Right renal cortex interstitium (tissue), 3 donors: ENCODE measurements at places on chromosomes 2 and 18.

GRCh38 chr2:29475499-29475898 is 360.3 kb downstream of the CLIP4 start:
- DNase-seq: no peak

DNA sequence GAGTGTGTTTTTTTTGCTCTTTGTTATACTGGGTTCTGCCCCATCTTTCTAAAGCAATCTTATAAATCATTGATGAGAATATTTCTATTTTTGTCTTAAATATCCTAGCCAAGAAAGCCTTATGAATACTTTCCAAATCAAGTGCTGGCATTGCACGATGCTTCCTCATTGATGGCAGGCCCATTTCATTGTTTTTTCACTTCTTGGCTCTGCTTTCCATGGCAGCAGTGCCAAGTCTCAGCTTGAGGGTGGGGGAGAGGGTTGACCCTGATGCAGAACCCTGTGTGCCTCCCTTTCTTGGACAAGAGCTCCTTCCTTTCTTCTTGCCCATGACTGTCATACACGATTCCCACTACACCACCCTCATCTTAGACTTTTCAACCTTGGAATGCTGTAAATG is 16.7 kb upstream of the CELF4 start:
- no peak for DNase-seq

DNA sequence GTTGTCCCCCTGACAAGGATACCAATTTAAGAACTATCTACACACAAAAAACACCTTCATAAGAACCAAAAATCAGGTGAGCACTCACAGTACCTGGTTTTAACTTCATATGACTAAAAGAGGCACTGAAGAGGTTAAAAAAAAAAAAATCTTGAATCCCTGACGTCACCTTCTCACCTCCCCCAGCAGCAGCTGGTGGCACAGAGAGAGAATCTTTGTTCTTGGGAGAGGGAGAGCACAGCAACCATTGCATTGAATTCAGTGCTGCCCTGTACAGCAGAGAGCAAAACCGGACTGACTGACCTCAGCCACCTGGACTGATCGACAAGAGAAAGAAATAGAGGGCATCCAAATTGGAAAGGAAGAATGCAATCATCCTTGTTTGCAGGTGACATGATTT is 566.0 kb downstream of the TMX3 start:
- no peak for DNase-seq

DNA sequence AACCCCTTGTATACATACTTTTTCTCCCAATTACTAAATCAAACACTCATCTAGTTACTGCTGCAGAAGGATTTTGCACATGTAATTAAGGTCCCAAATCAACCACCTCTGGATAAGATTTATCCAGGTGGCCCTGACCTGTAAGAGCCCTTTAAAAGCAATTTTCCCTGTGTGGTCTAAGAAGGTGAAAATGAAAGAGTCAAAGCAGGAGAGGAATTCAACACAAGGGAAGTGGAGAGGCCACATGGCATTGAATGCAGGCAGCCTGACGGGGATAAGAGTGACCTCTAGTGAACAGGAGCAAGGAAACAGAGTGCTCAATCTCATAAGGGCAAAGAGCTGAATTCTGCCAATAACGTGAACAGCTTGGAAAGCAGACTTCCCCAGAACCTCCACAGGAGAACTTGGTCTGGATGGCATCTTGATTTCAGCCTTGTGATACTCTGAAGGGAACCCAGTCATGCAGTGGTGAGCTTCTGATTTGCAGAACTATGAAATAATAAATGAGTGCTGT is 27.2 kb downstream of the PPP3R1 start:
- no peak for DNase-seq

- peak; percentile 7 for DNase-seq
Measured at GRCh38 chr2:151891566-151892194, 63.5 kb upstream of the ARL5A start.

- no peak for DNase-seq
Measured at GRCh38 chr2:6083136-6083535, 391.0 kb downstream of the SOX11 start.

DNA sequence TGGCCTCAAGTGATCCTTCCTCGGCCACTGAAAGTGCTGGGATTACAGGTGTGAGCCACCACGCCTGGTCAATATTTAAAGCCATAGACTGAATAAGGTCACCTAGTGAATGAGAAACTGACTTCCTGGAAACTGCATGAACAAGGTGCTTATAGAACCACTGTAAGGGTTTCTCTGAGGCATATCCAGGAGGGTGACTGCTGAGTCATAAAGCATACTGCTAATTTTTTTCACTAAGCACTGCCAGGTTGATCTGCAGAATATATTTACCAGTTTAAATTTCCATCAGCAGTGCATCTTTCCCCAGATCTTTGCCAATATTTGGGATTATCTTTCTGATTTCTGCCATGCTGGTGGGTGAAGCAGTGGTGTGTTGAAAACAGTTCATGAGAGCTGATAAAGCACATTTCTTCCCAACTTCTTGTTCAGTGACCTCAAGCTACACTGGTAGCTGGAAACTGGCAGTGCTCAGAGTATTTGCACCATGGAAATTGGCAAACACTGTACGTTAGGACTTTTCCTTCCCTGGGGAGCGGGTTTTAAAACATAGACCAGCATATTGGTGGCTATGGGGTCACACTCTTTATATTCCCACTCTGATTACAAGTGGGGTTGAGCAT is 4.2 kb upstream of the CLIP4 start:
- no peak for DNase-seq

DNA sequence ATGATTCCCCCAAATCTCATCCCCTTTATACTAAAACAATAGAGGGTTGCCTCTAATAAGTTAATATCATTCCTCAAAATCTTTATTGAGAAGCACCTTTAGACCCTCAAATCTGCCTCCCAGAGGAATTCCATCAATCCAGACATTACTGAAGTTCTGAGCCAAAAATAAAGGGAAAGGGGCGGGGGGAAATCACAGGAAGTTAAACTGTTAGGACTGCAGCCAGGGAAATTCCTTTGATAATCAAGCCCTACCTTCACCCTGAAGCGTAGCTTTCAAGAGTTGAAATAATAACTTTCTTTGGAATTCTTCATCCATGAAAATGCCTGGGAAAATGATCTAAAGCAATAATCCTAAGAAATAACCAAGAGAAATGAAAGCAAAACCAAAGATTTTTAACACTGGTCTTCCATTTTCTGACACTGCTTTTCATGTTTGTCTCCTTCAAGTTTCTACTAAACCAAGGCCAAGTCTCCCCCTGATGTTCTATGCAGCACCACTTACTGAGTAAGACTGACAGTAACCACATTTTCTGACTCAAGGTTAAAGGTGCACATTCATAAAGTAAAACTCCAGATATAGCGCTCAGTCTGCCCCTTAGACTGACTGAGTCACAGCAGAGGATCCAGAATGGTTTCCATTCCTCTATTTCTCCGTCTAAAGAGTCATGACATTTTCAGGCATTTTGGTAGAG is 78.2 kb downstream of the TCF4 start:
- DNase-seq: no peak

DNA sequence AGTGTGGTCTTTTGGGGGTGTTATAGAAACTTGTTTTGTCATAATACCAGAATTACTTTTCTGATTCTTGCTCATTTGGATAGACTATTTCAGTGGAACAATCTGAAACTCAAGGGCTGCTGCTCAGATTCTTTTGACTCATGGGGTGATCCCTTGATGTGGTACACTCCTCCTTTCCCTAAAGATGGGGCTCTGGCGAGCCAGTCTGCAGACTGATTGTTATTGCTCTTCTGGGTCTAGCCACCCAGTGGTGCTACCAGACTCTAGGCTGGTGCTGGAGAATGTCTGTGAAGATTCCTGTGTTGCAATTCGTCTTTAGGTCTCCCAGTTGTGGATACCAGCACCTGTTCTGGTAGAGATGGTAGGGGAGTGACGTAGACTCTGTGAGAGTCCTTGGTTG is 4.2 kb upstream of the MARS2 start:
- no peak for DNase-seq

DNA sequence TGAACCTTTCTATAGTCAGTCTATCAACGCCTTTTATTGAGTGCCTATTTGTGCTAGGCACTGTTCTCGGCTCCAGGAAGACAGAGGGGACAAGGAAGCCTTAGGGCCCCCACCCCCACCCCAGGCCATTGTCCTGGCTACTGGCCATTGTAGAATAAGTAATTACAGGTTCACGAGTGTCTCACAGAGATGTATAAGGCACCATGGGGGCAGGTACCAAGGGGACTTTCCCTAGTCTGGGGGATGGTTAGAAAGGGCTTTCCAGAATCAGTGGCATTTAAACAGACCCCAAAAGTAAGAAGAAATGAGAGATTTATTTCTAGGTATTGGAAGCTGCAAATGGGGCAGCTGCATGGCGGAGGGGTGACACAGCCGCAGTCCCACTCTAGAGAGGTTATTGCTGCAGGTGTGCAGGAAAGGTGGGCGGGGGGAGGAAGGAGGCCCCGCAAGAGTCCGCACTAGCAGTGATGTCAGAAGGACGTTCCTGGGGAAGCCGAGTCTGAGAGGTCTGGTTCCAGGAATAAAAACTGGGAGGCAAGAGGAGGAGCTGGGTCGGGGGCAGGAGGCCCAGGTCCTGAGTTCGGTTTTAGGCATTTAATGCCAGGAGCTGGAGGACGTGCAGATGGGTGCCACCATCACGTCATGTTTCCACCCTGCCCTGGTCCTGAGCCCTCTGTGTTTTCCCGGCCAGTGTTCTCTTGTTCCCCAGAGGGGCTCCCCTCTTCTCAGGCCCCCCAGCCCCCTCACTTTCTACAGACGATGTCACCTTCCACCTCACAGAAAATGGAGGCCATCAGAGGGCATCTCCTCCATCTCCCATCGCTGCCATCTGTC is 30.5 kb downstream of the FOSL2 start:
- DNase-seq: no peak

- DNase-seq: no peak
Measured at GRCh38 chr2:239271882-239272281, 128.9 kb downstream of the HDAC4 start.

GRCh38 chr18:39604836-39605235 is 2039.2 kb upstream of the CELF4 start:
- DNase-seq: no peak

DNA sequence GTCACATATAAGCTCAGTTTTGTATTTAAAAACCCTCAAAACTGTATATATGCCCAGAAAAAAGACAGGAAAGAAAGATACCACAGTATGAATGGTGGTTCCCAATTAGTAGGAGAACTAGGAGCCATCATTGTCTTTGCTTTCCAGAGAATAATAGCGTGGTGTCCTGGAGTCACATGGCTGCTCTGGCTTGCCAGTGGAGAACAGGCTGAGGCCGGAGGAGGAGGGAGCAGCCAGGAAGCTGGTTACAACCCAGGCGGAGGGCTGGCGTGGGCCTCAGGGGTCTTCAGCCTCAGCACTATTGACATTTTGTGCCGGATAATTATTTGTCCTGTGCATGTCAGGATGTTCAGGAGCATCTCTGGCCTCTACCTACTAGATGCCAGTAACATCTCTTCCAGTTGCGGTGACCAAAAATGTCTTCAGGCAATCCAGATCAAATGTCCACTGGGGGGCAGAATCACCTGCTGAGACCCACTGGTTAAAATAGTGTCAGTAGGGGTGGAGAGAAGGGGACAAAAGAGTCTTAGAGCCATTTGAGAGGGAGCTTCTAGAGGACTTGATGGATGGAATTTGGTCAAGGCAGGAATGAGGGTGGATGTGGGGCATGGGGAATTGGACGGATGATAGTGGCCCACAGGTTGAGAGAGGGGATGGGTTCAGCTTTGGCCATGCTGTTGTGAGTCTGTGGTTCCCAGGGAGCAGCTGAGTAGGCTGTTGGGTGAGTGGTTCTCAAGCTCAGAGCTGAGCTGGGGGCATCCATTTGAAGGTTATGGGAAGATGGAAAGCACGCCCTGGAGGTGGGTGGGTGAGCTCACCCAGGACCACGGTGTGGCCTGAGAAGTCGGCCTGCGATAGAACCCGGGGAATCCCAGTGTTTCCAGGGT is 144.9 kb downstream of the AGAP1 start:
- DNase-seq: no peak

GRCh38 chr2:54864727-54865126 is 141.3 kb downstream of the EML6 start:
- DNase-seq: no peak

GRCh38 chr2:12180031-12180430 is 433.6 kb downstream of the LPIN1 start:
- no peak for DNase-seq

GRCh38 chr2:187264612-187265011 is 183.4 kb downstream of the CALCRL start:
- DNase-seq: no peak

- no peak for DNase-seq
Measured at GRCh38 chr18:46010050-46010449, 42.9 kb upstream of the EPG5 start.

DNA sequence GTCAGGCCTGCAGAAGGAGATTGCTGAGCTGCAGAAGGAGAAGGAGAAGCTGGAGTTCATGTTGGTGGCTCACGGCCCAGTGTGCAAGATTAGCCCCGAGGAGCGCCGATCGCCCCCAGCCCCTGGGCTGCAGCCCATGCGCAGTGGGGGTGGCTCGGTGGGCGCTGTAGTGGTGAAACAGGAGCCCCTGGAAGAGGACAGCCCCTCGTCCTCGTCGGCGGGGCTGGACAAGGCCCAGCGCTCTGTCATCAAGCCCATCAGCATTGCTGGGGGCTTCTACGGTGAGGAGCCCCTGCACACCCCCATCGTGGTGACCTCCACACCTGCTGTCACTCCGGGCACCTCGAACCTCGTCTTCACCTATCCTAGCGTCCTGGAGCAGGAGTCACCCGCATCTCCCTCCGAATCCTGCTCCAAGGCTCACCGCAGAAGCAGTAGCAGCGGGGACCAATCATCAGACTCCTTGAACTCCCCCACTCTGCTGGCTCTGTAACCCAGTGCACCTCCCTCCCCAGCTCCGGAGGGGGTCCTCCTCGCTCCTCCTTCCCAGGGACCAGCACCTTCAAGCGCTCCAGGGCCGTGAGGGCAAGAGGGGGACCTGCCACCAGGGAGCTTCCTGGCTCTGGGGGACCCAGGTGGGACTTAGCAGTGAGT is 19.4 kb downstream of the FOSL2 start:
- DNase-seq: no peak

DNA sequence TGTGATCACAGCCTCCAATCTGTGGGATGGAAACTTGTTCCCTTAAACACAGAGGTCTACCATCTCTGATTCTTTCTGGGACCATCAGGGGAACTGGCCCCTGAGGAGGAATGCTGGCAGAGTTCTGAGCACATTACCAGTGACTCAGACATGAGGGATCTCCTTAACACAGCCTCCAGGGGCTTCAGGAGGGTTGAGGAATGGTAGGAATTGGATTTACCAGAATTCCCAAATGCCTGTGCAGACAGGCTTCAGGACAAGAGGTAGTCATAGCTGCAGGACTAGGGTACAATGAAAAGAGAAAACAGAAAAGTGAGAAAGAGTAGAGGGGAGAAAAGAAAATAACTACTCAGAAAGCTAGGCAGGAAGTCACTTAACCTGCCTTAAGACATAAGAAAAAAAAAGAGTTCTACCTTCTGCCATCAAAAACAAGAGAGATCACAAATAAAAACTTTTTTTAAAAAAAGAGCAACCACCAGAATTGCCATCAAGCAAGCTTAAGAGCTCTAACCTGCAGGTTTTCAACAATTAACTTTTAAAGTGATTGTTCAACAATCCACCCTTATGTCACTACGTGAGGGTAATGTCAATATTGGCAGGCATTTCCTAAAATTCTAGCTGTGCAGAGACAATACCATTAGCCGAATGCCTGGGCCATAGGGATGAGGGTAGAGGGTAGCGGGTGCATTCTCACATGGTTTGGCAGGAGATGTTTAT is 524.4 kb downstream of the BCL11A start:
- DNase-seq: no peak

- DNase-seq: no peak
Measured at GRCh38 chr18:7720395-7720794, 153.3 kb downstream of the PTPRM start.
